ENCODE measurements at places on chromosomes 1 and 21.

GRCh38 chr1:174836543-174836942 is 163.2 kb upstream of the CACYBP start:
- no peak for DNase-seq

GRCh38 chr1:206982216-206982615 is 12.0 kb upstream of the FCAMR start:
- peak; percentile 39 for DNase-seq

DNA sequence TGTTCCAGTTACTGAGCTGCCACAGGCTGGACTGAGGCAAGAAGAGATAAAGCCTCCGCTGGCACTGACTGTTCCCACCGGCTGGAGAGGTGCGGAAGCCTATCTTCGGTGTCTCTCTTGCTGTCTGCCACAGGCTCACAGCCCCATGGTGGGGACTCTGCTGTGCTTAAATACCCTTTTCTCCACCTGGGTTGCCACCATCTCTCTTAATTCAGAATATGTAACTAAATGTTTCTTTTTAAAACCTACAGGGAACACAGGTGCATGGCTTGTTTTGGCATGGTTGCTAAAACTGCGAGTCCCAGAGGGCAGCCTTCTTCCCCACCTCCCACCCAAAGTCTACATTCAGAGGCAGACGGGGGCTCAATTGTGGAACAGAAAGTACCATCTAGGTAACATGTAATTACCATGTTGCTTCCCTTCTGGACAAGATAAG is 8.1 kb upstream of the LBR start:
- no peak for DNase-seq

DNA sequence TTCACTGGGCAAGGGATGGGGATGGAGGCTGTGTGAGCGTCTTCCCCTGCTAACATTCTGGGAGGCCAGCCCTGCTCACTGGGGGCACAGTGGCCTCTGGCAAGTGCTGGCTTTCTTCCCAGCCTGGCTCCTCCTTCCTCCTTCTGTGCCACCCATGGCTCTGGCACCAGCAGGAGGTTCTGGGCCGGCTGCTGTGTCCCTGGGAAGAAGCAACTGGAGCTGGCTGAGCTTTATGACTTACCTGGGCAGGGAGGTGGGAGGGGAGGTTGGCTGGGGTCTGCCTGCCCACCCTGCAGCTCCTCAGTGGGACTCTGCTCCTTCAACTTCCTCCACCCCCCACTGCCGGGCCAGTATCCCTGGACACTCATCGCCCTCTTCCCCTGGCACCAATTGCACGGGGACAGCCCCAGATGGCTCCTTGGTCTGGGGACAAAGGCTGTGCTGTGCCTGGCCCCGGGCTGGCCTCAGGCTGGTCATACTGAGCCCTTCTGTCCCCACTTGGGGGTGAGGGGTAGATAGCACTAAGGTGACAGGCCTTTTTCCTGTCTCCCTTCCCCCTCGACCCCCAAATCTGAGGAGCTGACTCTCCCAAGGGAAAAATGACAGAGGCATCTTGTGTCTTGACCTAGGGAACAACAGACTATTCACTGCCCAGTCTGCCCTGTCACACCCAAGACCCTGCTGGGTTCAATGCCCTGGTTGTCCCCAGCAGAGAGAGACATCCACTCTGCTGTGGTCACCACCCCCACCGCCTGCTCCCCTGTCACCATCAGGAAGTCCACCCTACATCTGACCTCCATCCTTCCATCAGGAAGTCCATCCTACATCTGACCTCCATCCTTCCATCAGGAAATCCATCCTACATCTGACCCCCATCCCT is 14.4 kb downstream of the CDK18 start:
- DNase-seq = no peak

GRCh38 chr1:147665521-147665920 is 4.8 kb downstream of the ACP6 start:
- DNase-seq = no peak

DNA sequence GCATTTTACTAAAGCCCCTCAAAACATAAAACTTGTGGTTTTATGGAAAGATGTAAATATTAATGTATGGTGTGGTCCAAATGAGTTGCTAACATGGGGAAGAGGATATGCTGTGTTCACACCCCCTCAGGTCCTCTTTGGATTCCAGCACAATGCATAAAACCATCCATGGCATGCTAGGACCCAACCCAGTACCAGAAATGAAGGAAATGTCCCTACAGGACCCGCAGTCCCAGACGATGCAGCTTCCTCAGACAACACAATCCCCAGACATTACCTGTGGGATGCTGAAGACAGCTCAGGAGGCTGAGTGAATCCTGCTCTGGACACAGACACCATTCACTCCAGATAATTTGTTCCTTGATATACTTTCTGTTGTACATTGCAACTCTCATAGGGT is 202.2 kb downstream of the LBR start:
- DNase-seq = no peak

DNA sequence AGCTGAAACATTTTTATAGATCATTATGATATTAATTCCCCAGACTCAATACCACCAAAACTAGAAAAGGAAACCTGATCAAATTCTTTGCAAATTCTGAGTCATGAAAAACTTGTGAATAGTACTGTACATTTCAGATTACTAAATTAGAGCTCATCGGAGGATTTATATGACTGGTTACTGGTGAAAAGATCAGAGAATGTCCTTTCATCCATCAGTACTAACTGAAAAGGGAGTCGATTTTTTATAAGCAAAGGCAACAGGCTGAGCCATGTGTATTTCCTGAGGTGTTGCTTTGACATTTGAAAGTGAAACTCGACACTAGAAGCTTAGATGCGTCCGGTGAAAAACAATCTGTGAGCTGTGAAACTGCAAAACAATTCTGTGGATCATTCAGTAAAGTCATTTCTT is 155.7 kb downstream of the TNFSF18 start:
- DNase-seq = no peak

GRCh38 chr21:15839026-15839425 is 109.2 kb downstream of the USP25 start:
- DNase-seq = no peak

DNA sequence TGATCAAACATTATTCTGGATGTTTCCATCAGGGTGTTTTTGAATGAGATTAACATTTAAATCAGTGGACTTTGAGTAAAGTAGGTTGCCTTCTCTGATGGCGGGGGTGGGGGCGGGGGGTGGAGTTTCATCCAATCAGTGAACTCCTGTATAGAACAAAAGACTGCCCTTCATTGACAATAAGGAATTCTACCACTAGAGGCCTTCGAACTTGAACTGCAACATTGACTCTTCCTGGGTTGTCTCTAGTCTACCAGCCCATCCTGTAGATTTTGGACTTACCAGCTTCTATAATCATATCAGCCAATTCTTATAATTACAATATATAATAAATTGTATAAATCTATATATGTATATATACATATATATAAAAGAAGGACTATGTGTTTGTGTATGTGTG is 520.4 kb upstream of the CXADR start:
- no peak for DNase-seq

GRCh38 chr1:105442901-105443300 is 1613.6 kb upstream of the PRMT6 start:
- DNase-seq = no peak

GRCh38 chr1:89806616-89807015 is 14.2 kb upstream of the LRRC8D start:
- DNase-seq = no peak

DNA sequence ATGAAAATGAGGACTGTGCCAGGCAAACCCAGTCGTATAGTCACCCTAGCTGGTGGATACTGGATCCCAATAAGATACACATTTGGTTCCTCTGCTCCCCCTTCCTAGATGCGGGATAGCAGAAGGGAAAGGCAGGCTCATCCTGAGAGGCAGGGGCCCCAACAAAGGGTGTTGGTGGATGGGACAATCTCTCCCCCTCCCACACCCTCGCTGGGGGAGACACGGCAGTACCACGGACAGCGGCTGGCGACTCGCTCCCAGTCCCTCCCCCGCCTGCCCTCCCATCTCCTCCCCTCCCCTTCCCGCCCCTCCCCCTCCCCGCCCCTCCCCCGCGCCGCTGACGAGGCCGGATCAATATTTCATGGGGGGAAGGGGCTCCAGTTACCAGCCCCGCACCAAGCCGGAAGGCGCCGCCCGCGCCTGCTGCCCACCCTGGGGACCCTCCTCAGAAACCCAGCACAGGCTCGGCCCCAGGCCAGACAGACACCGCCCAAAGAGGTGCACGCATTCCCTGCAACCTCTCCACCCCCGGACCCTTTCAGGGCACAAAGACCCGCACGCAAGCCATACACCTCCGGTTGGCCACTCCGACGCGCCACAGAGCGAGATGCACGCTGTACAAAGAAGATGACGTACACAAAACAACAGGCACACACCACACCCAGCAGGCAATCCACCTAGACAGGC is 11.5 kb downstream of the RIMS3 start:
- no peak for DNase-seq

- DNase-seq = no peak
Observed at GRCh38 chr1:25568834-25569596, 25.6 kb downstream of the LDLRAP1 start.

- peak; percentile 63 for DNase-seq
Observed at GRCh38 chr1:17439250-17440073, at the start of gene RCC2. RCC2 (minus strand) TSS chr1:17439677; CDS start chr1:17438514, 1,163 bp downstream.

DNA sequence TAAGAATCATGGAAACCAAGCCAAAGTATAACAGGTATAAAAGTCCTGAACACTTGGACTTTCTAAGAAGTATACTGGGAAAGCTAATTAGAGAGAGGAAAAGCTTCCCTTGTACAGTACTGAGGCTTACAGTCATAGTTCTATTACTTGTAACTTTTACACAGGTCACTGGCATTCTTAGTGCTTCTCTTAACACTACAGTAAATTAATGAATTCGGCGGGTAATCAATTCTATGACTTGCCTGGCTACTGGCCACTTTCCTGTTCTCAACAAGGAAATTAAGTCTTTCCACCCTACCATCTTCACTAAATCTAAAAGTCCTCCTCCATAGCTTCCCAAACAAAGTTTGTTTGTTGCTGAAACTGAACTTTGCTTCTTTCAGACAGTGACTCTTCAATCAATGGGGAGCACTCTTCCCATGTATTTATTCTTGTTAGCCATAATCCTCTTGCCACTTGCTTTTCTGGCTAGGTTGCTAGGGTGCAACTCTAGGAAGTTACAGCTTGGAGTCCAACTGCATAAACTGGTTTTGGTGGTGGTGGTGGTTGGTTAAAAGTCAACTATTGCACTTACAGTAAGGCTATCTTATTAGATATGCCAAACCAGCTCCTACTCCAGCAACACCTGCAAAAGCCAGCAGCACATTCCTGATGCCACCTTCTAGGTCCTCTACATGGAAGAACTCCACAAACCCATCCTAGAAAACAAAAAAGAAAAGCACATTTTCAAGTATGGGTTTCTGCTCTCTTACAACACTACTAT is 2.4 kb downstream of the MCL1 start:
- no peak for DNase-seq

DNA sequence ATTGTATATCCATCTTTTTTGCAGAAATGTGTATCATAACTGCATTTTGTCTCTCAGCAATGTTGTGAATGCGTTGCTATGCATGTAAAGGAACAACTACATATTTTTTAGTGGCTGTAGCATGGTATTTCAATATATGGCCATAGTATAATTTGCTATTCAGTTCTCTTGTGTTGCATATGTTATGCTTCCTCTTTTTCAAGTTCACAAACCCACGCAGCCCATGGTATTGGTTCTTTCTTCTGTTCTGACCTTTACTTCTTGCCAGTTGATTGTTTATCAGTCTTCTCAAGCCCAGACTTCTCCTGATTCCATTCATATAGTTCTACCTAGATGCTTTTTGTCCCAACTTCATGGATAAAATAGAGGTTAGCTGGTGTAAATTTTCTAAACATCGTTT is 6.1 kb downstream of the SLC22A15 start:
- no peak for DNase-seq

DNA sequence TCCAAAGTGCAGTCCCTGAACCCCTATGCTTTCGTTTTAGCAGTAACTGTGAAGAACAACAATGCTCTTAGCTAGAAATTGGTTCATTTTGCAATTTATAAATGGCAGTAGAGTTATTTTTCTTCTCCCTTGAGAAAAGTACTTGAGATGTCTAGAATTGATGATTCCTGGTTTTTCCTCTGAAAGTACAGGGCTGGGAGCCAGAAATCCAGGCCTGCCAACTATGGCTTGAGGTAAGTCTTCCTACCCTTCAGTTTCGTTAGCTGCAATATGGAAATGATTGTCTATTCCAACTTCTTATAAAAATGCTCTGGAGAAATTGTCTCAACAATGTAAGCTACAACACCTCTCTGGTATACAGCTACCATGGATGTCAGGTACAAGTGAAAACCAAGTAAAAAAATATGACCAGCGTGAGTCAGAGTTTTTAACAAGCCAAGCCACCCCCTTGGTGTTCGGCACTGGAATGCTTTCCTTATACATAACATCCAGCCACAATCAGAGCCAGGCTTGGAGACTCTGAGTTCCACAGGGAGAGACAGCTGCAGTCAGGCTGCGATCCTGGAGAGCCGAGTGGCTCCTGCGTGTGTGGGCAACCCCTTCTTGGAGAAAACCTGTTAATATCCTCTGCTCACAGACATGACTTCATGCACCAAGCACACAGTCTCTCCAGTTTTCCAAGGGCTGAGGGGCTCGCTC is 22.0 kb downstream of the TSPAN2 start:
- DNase-seq = no peak

GRCh38 chr1:21966247-21967000 is 10.4 kb upstream of the CELA3B start:
- DNase-seq = no peak

DNA sequence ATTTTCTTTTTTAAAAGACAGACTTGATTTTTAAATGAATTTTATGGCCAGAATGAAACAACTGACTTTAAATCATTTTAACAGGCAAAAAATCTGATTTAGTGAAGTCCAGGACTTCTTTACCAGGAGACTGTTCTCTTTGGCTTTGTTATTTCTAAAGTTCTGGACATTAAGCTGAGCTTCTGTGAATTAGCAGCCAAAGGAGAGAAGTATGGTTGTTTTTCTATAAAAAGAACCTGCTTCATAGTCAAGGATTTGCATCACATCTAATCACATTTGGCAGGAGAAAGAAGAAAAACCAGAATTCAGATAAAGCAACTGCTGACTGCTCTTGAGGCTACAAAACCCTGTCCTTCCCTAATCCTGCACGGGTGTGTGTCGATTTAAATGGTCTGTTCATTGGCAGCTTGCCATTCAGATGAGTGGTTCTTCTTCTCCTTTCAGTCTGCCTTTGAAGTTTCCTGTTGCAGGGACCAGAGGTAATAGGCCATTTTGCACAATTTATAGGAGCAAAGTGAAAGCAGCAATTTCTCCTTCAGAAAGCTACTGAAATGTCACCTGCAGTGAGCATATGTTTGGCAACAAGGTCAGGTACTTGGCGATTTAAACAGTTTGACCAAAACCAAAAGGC is 215.4 kb downstream of the OLFM3 start:
- DNase-seq = peak; percentile 28

Data from KG1 (cell line).